ENCODE measurements at places on chromosomes 2 and 18.

DNA sequence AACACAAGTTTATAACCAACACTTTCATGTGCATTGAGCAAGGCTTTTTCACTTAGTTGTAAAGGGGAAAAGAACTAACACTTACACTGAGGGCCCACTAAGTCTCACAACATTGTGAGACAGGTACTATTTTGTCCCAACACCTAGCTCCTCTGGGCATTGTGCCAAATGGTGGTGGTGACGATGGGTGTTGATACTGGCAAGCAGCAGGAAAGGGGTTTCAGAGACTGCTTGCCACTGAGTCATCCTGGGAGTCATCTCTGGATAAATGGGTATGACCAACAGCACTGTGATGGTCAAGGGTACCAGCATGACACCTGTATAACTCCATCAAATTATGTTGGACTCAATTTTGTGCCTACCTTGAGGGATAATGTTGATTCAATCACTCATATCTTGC is 138.8 kb upstream of the ITGA6 start:
- DNase-seq = no peak

GRCh38 chr18:69718912-69719547 is 228.6 kb downstream of the CD226 start:
- no peak for DNase-seq

- no peak for DNase-seq
Observed at GRCh38 chr18:40874233-40874632, 1080.8 kb upstream of the PIK3C3 start.

GRCh38 chr2:142180820-142181533 is 50.2 kb upstream of the LRP1B start:
- DNase-seq = no peak

- no peak for DNase-seq
Observed at GRCh38 chr2:46829231-46829995, 86.2 kb downstream of the MCFD2 start.

DNA sequence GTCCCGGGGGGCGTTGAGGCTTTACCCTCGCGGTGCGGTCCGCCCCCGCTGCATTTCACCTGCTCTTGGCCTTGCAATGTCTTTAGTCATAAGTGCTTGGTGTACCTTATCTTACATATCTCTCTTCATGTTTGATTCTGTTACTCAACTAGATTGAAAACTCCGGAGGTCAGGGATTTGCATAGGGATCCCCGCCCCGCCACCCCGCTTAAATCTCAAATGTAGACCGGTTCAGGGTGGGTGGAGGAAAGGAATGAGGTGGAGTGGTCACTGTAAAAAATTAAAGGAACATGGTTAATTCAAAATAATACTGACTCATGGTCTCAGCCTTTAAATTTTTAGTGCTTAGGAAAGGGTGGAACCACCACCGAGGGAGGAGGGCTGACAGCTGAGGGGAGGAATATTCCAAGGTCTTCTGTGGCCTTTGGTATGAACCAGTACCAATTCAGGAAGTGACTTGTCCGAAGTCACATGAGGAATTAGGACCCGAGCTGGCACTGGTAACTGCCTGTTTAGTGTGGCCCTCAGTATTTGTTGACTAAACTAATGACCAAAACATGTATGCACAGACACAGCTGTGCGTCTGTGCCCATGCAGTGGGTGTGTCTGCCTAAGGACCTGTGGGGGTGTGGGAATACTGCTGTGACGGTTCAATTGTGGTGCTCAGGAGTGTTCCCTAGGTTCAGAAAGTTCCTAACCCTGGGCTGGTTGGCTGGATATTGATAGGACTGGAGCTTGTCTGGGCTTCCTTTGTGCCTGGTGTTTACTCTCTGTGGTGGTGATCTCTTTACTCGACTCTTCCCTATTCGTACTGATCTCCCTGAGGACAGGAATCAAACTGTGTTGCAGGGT is 1.0 kb downstream of the PLEKHB2 start:
- no peak for DNase-seq

- DNase-seq = no peak
Observed at GRCh38 chr2:86764661-86765309, 25.9 kb downstream of the CD8A start.

GRCh38 chr18:56984731-56985130 is 162.2 kb upstream of the BOD1L2 start:
- DNase-seq = no peak

- no peak for DNase-seq
Observed at GRCh38 chr18:47558110-47558750, 306.8 kb upstream of the SKOR2 start.
